ENCODE measurements at places on chromosomes 16 and 17. TPM values are rescaled to one million over a fixed set of nuclear protein-coding genes. Genes with fewer than 3 reads are reported as not detected.

The SLC2A4 gene
- 0.76 TPM for total RNA-seq

The WNT9B gene
- total RNA-seq, result not detected

The MYO15A gene
- total RNA-seq, result 0.26 TPM

The CSH2 gene
- total RNA-seq, result not detected

The GNG13 gene
- not detected for total RNA-seq

The KLHDC4 gene
- total RNA-seq, result 16.6 TPM

The CCL7 gene
- total RNA-seq, result 0.13 TPM

The TMEM132E gene
- not detected for total RNA-seq

The HS3ST6 gene
- not detected for total RNA-seq

The KRT25 gene
- total RNA-seq, result not detected

The SOX15 gene
- 0.13 TPM for total RNA-seq

The TBX6 gene
- under 0.01 TPM for total RNA-seq

The KRTAP17-1 gene
- not detected for total RNA-seq

The ADAD2 gene
- total RNA-seq, result not detected

The EVI2A gene
- 0.13 TPM for total RNA-seq

The PIPOX gene
- total RNA-seq, result 1.2 TPM

The GAS7 gene
- 8.5 TPM for total RNA-seq

The KCNG4 gene
- not detected for total RNA-seq

The OTOP2 gene
- not detected for total RNA-seq

The FAM222B gene
- 4.9 TPM for total RNA-seq

The NOG gene
- total RNA-seq, result 1.1 TPM

The KRTAP2-2 gene
- not detected for total RNA-seq

The SOCS7 gene
- 7.7 TPM for total RNA-seq

The ITGAD gene
- total RNA-seq, result not detected

The KRT33A gene
- not detected for total RNA-seq

The C16orf89 gene
- not detected for total RNA-seq

The SLC16A6 gene
- total RNA-seq, result 1.0 TPM

The NAGS gene
- total RNA-seq, result 2.0 TPM

The ETV4 gene
- 7.2 TPM for total RNA-seq

The HBQ1 gene
- 1.4 TPM for total RNA-seq

The TBC1D3K gene
- total RNA-seq, result not detected

The PRKCB gene
- total RNA-seq, result not detected

The RCVRN gene
- not detected for total RNA-seq

The OXLD1 gene
- 29.7 TPM for total RNA-seq

The KRTAP4-3 gene
- total RNA-seq, result not detected
